ENCODE measurements at places on chromosomes 6 and 20.

- no peak for DNase-seq
Measured at GRCh38 chr6:29941916-29942274, 437 bp upstream of the HLA-A start.

- no peak for DNase-seq
Measured at GRCh38 chr20:49541733-49542513, 26.0 kb downstream of the PTGIS start.

DNA sequence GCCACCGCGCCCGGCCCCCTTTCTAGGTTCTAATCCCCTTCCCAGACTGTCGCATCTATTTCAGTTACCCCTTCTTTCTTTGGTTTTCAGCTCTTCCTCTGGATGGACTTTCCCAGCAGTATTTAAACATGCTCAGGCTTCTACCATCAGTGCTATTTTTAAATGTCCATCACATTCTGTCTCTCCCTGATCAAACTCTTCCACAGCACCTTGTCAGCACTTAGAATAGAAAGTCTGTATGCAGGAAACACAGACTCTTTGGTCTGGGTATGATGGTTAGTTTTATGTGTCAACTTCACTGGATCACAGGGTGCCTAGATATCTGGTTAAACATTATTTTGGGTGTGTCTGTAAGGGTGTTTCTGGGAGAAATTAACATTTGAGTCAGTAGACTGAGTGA is 297.8 kb upstream of the ECI2 start:
- DNase-seq: no peak

- no peak for DNase-seq
Measured at GRCh38 chr6:75819776-75820487, 70.9 kb downstream of the MYO6 start.

GRCh38 chr6:43277643-43278523 is 20.2 kb upstream of the SLC22A7 start:
- DNase-seq: no peak

DNA sequence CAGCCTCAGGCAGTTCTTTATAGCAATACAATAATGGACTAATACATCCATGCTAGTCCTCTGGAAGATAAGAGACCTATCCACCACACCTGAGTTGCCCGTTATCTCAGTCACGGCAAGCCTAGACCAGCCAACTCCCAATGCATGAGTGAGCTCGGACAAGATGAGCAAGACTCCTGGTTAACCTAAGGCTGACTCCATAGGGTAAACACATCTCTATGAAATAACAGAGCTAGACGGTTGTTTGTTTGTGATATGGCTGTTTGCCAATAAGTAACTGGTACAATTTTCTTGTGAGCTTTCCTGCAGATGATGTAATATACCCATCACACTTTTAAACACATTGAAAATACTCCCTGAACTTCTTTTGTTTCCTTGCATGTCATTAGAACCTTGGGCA is 70.6 kb upstream of the PHACTR1 start:
- no peak for DNase-seq

GRCh38 chr20:31908016-31908415 is 37.6 kb downstream of the TTLL9 start:
- DNase-seq: no peak

DNA sequence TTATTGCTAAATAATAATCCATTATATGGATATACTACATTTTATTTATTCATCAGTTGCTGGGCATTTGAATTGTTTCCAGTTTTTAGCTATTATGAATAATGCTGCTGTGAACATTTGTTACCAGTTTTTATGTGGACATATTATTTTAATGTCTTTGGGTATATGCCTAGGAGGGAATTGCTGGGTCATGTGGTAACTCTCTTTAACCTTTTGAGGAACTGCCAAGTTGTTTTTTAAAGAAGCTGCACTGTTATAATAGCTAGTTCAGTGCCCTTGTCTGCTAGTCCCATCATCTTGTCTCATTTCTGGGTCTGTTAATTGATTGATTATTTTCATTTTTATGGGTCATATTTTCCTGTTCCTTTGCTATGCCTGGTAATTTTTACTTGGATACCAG is 56.3 kb downstream of the FOXO3 start:
- DNase-seq: no peak

- DNase-seq: no peak
Measured at GRCh38 chr6:24358219-24358821, 461 bp upstream of the DCDC2 start.

GRCh38 chr20:48861444-48861843 is 33.6 kb upstream of the PREX1 start:
- DNase-seq: no peak

- DNase-seq: no peak
Measured at GRCh38 chr6:126804332-126805064, 314.0 kb upstream of the RSPO3 start.

DNA sequence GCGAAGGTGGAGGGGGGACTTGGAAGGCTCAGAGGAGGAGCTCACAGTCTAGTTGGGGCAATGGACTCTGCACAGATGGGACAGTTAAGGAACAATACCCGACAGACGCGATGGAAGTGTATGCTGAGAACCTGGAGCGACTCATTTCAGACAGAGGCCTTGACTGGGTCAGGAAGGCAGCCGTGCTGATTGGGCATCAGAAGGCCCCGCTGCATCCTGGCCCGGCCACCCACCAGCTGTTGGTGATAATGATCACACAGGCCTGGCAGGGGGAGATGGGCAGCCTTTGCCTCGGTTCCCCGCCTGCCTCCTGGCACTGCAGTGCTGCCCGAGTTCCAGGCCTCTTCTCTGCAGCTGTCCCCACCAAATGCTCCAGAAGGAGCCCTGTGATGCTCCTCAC is 62.4 kb downstream of the MDGA1 start:
- no peak for DNase-seq

- no peak for DNase-seq
Measured at GRCh38 chr6:5128351-5128750, 43.2 kb downstream of the PPP1R3G start.

- no peak for DNase-seq
Measured at GRCh38 chr20:46757754-46758678, 48.6 kb downstream of the SLC2A10 start.

DNA sequence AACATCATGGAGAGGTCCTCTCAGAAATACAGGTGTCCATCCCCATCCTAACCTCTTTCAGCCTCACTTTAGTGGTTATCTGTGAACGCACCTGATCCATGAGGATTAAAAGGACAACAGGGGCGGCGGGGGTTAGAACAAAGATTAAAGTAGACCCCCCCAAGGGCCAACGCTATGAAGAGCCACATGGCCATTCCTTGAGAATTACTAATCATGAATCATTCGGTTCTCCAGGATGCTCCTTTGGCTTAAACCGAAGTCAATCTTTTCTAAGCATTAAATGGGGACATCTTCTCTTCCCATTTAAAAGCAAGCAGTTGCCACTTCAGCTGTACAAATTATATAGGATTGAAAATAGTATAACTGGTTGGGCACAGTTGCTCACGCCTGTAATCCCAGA is 212.4 kb downstream of the GMPR start:
- no peak for DNase-seq

DNA sequence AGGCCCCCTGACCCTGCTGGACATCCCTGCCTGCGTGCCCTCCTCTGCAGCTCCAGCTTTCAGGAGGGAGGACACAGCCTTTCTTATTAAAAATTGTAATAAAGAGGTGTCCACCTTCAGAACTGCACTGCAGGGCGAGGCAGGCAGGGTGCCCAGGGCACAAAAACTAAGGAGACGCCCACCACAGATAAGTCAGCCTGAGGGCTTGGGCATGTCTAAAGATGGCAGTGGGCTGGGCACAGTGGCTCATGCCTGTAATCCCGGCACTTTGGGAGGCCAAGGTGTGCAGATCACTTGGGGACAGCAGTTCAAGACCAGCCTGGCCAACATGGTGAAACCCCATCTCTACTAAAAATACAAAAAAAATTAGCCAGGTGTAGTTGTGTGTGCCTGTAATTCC is 7.0 kb upstream of the C20orf144 start:
- no peak for DNase-seq

DNA sequence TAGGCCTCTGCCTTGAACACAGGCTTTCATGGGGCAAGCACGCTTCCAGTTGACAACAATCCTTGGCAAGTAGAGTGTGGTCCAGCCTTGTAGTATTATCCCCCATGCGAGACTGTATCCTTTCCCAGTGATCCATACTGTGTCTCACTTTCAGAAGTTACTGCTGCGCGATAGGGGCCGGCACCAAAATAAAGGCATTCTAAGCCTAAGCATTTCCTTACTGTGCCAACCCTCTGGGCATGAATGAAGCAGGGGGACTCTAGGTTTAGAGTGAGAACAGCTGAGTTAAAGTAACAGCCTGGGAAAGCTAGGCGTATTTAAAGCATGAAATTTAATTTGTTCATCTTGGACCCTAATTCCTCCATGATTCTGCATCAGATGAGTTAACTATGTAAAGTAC is 39.4 kb downstream of the CD164 start:
- DNase-seq: no peak

DNA sequence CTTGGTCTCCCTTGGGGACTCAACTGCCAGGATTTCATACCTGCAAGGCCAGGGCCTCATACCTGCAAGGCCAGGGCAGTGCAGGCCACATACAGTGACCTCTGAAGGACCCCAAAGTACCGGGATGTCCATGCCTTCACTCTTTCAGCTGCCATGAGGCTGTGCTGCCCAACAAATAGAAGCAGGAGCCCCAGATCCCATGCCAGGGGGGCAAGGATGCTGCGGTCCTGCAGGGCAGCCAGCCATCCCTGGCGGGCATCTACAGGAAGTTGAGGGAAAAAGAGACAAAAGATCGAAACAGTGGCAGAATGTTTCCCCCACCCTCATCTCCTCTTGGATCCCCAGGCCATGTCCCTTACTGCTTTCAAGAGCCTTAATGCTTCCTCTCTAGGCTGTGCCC is 799 bp downstream of the NRM start:
- no peak for DNase-seq

- no peak for DNase-seq
Measured at GRCh38 chr6:44367681-44368080, 19.8 kb upstream of the CDC5L start.

GRCh38 chr6:89243331-89243629 is 26.1 kb upstream of the GABRR1 start:
- DNase-seq: no peak

DNA sequence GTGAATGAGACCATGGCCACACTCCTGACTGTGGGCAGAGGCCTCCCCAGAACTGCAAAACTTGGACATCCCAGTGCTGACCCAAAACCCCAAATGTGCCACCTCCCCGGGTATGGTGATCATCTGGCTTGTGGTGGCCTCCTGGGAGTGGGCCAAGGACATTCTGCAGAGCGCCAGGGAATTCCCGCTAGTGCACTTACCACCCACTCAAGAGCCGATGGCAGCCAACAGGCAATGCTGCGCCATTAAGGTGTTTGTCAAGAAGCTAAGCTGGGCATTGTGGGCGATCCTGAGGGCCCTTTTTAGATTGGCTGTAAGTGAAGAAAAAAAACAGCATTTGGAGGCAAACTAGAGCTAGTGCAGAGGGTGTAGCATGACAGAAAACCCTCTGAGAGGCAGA is 9.4 kb downstream of the MMP24 start:
- no peak for DNase-seq

DNA sequence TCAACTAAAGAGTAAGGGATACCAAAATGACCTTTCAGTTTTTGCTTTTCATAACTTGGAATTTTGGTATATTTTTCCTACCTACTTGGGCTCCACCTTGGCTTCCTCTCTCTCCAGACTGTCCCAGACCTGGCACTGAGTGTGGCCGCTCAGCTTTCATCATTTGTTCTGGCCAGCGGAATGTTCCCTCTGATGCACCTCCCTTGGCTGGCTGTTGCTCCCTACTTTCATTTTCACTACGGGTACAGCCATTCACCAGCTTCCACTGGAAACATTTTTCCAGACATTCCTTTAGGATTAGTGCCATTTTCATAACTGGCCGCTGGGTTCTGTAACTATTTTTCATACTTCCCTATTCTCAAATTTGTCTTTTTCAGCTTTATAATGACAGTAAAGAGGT is 487.4 kb downstream of the TENT5A start:
- DNase-seq: no peak

Measured in esophagus squamous epithelium (tissue), 5 donors.